Activated T-helper 1 cell treated with Interleukin-2 at 50 U/mL for 16 hours (primary cell): ENCODE measurements at places on chromosomes 2 and 18.

GRCh38 chr2:10009271-10009810 lies 34.0 kb upstream of the KLF11 start:
- no peak for DNase-seq

DNA sequence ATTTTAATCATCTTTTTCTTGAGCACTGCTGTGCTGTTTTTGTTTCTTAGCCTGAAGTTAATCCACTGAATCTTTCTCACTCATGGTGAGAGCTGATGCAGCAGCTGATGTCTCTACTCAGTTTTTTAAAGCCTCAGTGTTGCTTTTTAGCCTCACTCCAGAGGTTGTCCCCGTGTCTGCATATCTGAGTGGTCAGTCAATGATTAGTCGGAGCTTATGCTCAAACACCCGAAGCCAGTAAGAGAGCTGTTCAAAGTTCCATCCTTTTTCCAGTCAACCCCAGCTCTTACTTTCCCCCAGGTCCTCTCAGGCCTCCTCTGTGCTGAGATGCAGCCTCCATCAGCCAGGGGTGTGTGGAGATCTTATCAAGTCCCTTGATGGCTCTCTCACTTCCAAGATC lies 81.1 kb downstream of the MBOAT2 start:
- DNase-seq: no peak

DNA sequence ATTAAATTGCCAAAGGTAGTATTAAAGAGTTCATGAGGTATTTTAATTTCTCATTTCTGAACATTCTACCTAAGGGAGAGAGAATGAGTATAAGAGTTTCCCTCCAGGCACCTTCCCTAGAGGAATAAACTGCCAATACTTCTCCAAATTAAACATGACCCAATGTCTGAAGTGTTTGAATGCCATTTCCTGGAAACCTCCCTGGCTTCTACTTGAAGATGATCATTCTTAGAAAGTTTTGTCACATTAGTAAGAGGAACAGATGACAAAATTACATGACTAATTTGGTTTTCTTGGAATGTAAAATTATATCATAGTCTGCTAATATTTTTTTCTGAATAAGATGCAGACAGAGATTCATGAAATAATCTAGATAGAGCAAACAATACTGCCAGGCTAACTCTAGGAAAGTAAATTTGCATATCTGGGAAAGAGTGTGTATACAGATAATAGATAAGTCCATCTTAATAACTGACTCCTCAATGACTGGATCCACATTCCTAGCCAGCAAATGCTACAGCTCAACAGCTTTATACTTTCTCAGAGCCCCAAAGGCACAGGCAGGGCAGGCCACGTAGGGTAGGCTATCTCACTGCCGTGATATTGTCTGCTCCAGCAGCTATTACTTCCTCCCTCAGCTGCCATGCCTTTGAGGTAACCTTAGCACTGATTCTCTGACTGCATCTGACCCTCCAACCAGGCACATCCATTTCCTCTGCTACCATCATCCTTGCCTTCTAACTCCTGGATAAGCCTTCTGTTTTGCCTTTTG lies 630.8 kb upstream of the PIK3C3 start:
- DNase-seq: no peak

DNA sequence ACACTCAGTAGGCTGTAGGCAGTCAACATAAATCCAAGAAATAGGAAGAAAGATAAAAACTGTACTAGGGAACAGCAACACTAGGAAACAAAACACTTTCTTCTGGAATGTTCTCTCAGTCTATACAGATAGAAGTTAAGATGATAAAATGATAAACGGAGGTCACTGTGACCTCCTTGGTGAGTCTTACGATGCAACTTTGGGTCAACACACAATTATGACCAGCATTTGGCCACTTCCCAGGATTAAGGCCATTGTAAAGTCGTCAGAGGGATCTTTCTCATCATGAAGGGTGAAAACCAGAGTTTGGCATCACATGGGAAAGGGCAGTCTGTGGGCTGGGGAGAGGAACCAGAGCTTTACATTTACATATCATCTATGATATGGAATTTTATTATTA lies 33.4 kb downstream of the LAMA3 start:
- DNase-seq: no peak

DNA sequence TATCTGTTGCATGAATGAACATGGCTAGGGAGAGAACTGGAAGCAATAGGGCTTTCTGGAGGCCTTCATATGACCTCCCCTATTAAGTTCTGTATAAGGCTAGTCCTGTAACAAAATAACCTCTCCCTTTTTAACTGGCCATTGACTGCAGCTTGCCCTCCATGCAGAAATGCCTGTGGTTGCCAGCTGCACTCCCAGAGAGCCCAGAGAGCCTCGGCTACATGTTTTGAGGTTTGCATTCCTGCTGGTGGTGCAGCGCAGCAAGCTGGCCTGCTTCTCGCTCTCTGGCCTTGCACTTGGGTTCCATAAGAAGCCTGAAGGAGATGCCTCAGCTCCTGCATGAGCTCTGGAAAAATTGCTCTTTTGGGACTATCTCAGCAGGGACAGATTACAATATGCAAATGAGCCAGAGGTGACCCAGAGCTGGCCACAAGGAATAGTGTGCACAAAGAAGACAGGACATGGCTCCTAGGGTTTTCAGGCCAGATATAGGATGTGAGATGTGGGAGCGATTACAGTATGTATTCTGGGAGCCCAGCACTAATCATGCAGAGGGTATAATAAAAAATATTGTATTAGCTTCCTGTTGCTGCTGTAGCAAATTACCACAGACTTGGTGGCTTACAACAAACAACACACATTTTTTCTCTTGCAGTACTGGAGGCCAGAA lies 186.7 kb downstream of the INSIG2 start:
- no peak for DNase-seq

DNA sequence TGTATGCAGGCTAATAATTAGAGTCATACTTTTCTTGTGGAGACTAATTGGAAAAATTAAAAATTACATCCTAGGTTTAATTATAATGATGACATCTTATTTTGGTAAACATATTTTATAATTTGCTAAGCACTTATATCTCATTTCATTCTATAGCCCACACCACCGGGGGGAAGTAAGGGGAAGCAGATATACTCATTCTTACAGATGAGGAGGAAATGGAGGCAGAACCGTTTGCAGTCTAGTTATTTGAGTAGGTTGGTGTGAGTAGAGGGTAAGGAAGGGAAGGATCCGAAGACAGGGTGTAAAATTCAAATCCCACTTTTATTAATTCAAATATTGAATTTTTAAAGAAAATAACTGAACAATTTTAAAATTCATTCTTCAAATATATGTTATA lies 3.7 kb downstream of the ITGAV start:
- DNase-seq: no peak

DNA sequence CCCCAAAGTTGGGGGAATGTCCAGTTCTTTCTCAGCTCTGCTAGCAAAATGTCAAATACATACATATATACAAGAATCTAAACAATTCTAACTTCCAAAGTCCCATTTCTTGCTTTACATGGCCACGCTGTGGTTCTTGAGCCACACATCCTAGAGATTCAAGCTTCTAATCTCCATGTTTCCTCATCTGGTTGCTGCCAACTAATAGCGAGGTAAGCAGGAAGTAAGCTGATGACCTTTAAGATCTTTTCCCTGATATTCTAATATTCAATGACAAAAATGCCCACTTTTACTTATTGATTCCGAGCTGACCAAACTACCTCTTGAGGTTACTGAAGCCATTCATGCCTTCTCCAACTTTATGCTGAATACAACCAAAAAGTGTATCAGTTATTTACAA lies 3.3 kb downstream of the VPS54 start:
- DNase-seq: no peak

DNA sequence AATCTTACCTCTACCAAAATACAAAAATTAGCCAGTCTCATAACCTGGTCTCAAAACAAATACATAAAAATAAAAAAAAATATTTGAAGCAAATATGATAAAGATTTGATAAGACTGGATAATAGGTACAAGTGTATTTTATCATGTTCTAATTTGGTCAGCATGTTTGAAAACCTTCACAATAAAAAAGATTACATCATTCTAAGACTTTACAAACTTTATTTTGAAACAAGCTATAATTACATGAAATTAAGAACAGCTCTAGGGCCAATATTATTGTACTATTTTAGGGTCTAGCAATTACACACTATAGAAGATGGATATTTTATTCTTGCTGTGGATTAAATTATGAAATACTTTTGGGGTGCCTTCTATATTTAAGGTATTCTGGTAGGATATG lies 29.4 kb upstream of the MCM6 start:
- DNase-seq: no peak

- DNase-seq: no peak
Measured at GRCh38 chr2:46846536-46846935, 69.1 kb downstream of the MCFD2 start.

GRCh38 chr2:220263300-220263699 lies 635.9 kb downstream of the SLC4A3 start:
- DNase-seq: no peak

GRCh38 chr2:28300485-28301341 lies 91.9 kb upstream of the FOSL2 start:
- DNase-seq: no peak

GRCh38 chr2:235492850-235493344 lies 946 bp upstream of the AGAP1 start:
- no peak for DNase-seq

DNA sequence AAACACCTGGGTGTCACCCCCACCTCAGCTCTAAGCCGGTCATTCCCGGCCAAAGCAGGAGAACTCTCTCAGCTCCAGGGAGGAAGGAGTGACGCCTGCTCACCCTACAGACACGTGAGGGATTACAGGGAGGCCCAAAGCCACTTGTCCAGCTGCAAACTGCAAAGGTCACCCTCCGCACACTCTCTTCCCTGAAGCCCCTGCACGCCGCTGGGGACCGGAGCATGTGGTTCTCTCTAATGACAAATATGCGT lies 108.0 kb upstream of the ID2 start:
- no peak for DNase-seq
